ENCODE measurements at places on chromosomes 2 and 18. TPM values are rescaled to one million over a fixed set of nuclear protein-coding genes. Genes with fewer than 3 reads are reported as not detected.

DNA sequence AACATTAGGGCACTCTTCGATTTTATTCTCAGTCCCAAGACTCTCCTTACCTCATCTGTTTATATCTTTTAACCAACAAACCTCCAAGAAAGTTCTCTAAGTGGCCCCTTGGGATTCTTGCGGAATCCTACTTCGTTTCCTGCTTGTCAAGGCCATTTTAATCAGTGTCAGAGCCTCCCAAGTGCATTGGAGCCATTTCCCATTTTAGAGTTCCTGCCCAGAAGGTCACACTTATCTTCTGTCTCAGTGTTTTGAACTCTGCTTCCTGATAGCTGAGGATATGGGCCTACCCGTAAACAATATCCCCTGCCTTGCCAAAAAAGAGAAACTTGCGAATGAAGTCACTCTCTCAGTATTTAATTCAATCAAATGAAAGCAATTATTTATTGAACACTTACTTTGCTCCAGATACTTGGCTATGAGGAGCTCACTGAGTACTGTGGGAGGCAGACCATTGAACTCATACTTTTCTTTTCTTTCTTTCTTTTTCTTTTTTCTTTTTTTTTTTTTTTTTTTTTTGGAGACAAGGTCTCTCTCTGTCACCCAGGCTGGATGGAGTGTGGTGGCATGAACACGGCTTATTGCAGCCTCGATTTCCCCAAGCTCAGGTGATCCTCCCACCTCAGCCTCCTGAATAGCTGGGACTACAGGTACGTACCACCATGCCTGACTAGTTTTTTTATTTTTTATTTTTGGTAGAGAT lies 5.7 kb upstream of the NOSTRIN start:
- DNase-seq, result peak; percentile 43

DNA sequence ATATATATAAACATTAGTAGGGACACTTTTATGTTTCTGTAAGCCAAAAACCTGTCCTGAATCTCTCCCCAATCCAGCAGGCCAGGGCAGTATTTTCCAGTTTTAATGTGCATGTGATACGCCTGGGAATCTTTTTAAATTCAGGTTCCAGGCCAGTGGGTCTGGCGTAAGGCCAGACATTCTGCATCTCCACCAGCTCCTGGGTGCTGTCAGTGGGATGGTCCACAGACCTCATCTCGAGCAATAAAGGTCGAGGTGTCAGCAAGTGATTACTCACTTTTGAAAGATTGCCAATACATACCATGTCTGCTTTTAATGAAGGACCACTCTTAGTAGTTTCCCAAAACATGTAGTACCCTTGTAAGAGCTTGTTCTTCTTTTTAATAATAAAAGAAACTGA lies 189.9 kb upstream of the SH3BP4 start:
- DNase-seq, result no peak

GRCh38 chr2:71546275-71546638 lies 92.9 kb downstream of the DYSF start:
- no peak for DNase-seq

DNA sequence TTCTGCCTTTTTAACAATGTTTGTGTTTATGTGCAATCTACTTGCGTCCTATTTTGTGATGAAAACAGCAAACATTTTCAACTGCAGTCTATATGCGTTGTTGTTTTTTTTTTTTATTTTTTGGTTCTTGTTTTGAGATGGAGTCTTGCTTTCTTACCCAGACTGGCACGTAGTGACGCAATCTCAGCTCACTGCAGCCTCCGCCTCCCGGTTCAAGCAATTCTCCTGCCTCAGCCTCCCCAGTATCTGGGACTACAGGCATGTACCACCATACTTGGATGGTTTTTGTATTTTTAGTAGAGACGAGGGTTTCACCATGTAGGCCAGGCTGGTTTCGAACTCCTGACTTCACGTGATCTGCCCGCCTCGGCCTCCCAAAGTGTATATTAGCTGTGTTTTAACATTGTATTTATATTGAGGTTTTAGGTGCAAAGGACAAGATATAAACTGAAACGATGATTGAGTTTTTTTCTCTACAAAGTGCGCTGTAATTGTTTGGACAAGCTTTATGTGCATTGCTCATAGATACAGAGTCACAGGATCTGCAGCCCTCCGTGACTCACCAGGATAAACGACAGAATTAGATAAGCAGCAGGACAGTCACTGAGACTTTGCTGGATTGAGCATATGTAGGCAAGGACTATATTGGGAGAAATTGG lies 17.4 kb downstream of the CDH7 start:
- DNase-seq, result no peak

ARHGEF4 gene
- 3.9 TPM for total RNA-seq

DNA sequence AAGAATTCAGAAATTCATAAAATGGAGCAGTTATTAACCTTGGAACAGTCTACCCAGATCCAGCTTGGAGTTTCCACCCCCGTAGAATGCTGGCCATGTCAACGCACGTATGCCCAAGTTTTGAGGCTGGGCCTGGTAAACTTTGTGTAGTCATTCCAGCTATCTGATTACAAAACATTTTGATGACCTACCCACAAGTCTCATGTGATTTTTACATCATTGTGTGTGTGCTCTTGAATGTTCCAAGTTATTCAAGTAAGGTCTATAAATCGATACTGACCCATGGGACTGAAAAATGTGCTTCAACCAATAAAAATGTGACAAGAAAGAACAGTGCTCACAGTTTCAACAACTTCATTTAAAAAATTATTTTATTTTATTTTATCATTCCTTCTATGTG lies 32.5 kb upstream of the ICOS start:
- no peak for DNase-seq

SPATA3 gene
- not detected for total RNA-seq

UGP2 gene
- 303 TPM for total RNA-seq

- no peak for DNase-seq
Observed at GRCh38 chr2:79941179-79941578, 363.4 kb downstream of the LRRTM1 start.

MRO gene
- total RNA-seq, result 3.4 TPM

CTNNA2 gene
- total RNA-seq, result not detected
